Subcutaneous preadipocyte (primary cell): ENCODE measurements at places on chromosomes 2 and 18. TPM values are rescaled to one million over a fixed set of nuclear protein-coding genes. Genes with fewer than 3 reads are reported as not detected.

The SLC16A14 gene
- total RNA-seq = under 0.01 and 0.20 TPM in 2 replicates

The SMCHD1 gene
- total RNA-seq = 54.4 and 77.6 TPM in 2 replicates

The CHRNA1 gene
- under 0.01 TPM in 1 of 2 replicates, not detected in the other for total RNA-seq

The VIT gene
- total RNA-seq = 8.8 and 11.8 TPM in 2 replicates

The SERPINB11 gene
- total RNA-seq = not detected in 2 replicates

The PTPN2 gene
- 26.5 and 29.7 TPM in 2 replicates for total RNA-seq

The DOK6 gene
- 0.37 TPM in 1 of 2 replicates, not detected in the other for total RNA-seq

The GRHL1 gene
- 1.1 and 1.6 TPM in 2 replicates for total RNA-seq

The KCNF1 gene
- not detected in 2 replicates for total RNA-seq

The CXCR2 gene
- not detected in 2 replicates for total RNA-seq

The TRABD2A gene
- total RNA-seq = 22.4 and 26.2 TPM in 2 replicates

The SLC9A4 gene
- not detected in 2 replicates for total RNA-seq

The MAL gene
- not detected in 2 replicates for total RNA-seq

The CXXC1 gene
- total RNA-seq = 27.6 and 43.8 TPM in 2 replicates

The IL1RN gene
- total RNA-seq = 0.37 TPM in 1 of 2 replicates, not detected in the other
